Cardiac fibroblast (primary cell): ENCODE measurements at places on chromosomes 12 and 14.

DNA sequence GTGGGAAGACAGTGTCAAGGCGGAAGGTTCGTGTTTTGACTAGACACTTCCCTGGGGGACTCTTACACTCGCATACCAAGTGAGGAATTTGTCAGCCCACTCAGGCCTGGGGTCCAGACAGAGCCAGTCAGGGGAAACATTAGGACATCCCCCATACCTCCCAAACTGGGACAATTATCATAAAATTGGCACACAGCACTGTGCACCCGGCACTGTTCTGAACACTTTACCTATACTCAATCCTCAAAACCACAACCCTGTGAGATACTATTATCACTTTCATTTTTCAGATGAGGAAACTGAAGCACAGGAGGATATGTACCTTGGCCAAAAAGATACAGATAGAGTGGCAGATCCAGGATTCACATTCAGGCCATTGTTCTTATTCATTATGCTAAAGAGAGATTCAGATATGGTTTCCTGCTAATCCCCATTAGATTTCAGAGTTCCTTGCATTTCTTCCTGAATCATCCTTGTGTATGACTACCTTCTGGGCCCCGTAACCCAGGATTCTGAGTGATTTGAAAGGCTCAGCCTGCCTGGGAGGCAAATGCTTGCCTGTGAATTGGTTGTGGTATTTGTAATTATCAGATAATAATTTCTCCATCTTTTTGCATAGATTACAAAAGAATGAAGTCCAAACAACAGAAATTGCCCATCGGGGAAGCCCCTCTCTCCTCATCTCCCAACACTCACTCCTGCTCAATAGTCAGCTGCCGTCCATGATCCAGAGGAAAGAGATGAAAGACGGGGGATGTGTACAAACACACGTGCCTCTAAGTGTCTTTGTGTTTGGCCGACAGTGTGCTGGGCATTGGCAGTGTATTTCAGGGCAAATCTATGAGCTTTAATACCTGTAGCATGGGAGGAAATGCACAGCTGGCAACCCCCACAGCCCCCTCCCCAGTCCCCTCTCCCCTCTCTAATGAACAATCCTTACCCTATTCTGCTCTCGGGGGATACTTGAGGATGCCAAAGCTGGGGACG, 4.6 kb downstream of the TAC3 start:
- DNase-seq: no peak

- DNase-seq: no peak
Observed at GRCh38 chr12:7612851-7613250, 52.9 kb downstream of the APOBEC1 start.

GRCh38 chr12:54529581-54529980, 19.8 kb upstream of the PDE1B start:
- DNase-seq: no peak

GRCh38 chr12:6376870-6377666, 1.7 kb upstream of the SCNN1A start:
- DNase-seq: no peak

GRCh38 chr12:27826076-27826475, 46.0 kb upstream of the MANSC4 start:
- DNase-seq: no peak

DNA sequence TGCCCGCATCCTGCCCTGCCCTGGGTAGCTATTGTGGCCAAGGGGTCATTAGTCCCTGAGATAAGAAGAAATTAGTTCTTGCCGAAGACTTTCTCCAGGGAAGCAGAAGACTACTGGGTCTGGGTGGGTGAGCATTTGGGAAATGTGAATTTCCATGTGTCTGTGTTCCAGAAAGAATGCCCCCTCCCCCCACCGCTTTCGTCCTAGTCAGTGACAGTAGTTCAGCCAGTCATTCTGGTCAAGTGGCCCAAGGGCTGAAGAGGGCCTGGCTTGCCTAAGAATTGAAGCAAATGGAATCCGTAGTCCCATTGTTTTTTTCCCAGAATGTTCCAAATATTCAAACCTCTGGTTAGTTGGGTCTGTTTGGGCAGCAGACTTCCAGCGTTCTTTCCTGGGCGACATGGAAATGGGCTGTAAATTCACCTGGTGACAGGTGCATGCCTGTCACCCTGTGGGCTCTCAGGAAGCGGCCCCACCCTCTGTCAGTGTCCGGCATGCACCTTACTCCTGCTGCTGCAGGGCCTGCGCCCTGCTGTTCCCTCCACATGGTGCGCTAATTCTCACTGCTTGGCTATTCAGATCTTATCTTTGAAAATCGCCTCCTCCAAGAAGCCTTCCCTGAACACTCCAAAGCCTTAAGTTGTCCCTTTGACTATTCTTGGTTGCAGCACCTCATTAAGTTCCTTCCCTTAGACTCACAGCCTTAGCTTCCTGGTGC, 1.4 kb upstream of the RFLNA start:
- no peak for DNase-seq
